ENCODE measurements at places on chromosomes 1 and 21.

DNA sequence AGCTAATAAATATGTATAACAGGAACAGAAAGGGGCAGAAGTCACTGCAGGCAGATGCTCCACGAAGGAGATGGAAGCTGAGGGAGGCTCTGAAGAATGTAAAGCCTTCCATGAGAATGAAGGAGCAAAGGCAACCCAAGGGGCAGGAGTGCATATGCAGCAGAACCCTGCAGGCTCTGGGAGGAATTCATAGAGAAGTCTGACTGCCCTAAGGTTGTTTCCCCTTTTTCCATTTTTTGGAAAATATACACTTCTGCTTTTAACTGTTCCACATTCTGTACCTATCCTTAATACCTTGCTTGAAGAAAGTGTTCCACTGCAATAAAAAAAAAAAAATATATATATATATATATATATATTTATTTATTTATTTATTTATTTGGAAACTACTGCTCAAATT is 69.6 kb downstream of the CD34 start:
- DNase-seq, result no peak

GRCh38 chr21:44905016-44905727 is 15.5 kb downstream of the ITGB2 start:
- DNase-seq, result no peak

DNA sequence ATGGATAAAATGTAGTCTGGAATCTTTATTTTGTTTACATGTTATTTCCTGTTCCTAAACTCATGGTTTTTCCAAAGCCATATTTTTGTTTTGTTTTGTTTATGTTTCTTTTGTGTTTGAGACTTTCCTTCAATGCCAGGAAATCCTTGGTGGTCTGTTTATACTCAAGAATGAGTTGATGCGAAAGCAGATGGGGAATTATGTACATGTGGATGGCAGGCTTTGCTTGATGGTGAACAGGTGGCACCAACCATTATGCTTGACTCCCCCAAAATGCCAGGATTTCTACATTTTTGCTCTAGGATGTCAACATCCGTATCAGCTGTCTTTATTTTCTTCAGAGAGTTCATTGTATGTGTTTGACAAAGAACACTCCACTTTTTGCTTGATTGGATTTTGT is 448.5 kb downstream of the PRDM2 start:
- no peak for DNase-seq

GRCh38 chr1:31135973-31136600 is 70.6 kb upstream of the PUM1 start:
- no peak for DNase-seq

DNA sequence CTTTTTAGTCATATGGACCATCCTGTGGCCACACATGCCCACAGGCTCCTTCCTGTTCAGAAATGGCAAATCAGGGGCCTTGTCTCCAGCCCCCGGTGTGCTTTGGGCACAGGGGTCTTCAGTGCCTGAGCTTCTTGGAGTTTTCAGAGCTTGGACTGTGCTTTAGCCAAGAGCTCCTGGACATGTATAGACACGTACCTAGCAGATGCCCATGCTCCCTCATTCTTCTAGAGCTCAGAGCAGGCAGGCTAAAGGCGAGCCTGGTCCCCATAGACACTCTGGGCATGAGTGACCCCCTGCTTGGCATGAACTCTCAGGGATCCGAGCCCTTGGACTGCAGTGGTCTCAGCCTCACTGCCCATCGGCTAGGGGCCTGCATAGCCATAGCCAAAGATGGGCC is 106.8 kb downstream of the EPHB2 start:
- no peak for DNase-seq

- no peak for DNase-seq
These were observed 38.8 kb upstream of the BTG3 start for GRCh38 chr21:17651526-17651925.

DNA sequence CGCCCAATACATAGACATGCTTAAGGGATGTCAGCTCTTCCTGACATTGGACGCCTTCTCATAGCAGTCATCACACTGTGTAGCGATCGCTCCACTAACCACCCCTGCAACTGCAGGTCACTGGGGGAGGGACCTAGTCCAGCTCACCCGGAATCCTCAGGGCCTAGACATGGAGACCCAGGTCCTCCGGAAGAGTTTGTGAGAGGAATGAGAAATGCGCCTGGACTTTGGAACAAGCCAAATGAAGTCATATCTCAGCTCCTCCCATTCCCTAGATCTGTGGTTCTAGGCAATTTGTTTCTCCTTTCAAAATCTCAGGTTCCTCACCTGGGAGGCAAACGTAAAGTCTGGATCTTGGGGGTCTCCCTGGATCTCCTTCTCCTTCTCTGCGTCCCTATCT is 253.3 kb downstream of the KAZN start:
- DNase-seq, result no peak

DNA sequence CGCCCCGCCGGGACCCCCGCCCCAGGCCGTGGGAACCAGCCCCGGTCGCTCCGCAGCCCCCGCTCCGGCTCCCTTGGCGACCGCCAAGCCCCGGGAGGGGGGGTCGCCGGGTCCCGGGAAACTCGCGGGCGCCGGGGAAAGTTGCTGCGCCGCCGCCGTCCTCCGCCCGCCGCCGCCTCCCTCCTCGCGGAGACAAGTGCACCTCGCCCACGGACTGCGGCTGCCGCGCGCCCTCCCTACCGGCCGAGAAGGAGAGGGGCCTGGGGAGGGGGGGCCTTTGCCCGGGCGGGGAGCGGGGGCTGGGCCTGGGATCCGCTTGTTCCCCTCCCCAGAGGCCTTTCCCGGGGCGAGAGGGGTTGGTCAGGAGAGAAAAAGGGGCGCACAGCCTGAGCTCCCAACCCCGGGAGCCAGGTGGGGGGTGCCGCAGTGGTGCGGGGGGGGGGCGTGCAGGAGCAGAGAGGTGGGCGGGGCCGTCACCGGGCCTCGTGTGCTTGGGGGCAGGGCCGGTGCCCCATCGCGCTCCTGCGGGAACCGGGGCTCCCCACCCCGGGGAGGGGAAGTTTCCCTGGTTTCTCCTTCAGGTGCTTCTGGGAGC is 592 bp downstream of the AGRN start:
- DNase-seq, result no peak

DNA sequence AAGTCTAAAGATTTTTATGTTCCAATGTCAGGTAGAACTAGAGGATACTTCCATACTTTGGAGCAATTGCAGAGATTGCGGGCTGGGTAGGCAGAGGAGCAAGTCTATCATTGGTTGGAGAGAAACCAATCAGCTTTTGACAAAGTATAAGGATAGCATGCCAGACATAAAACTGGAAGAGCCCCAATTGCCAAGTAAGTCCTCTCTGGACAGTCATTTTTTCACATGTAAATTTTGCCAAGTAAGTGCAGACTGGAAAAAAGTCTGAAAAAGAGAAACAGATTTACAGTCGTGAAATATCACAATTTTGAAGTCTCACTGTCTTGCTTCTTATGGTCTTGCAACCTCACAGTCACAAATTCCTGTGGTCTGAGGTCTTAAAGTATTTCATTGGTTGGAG is 131.4 kb upstream of the C21orf91 start:
- DNase-seq, result no peak

DNA sequence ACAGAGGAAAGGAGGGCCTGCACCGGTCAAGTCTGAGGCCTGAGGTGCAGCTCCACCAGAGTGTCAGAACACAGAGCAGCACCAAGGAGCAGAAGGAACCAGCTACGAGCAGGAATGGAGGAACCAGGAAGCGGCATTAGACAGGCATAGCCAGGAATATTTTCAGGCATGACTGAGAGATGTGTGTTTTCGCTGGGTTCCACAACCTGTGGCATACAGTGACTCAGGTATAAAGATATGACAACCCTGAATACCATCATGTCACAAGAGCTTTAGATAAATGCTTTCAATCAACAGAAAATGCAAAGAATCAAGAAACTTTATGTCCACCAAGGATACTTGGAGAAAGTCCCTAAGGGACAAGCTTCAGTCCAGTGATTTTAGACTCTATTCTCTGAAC is 189.3 kb upstream of the NRIP1 start:
- no peak for DNase-seq

- no peak for DNase-seq
These were observed 10.7 kb downstream of the TRIM46 start for GRCh38 chr1:155184351-155184811.

DNA sequence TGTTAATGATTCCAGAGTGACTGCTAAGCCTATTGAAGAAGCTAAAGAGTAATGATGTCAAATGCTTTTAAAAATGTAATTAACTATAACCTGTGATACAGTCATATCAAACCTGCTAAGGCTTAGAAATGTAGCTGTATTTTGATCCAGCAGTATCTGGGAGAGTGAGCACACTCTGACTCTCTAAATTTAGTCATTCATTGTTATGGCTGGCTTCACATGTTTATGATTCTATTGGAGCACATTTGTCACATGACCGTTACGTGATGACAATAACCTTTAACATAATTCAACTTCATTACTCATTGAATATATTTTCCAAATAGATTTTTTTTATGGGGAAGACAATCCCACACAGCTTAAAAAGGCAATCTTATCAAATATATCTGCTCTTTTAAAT is 587.1 kb downstream of the LMO4 start:
- no peak for DNase-seq

GRCh38 chr21:43297989-43298388 is 128.9 kb downstream of the SIK1 start:
- DNase-seq, result no peak
